Posterior cingulate gyrus (tissue), 11 donors: ENCODE measurements at places on chromosomes 7 and 10.

DNA sequence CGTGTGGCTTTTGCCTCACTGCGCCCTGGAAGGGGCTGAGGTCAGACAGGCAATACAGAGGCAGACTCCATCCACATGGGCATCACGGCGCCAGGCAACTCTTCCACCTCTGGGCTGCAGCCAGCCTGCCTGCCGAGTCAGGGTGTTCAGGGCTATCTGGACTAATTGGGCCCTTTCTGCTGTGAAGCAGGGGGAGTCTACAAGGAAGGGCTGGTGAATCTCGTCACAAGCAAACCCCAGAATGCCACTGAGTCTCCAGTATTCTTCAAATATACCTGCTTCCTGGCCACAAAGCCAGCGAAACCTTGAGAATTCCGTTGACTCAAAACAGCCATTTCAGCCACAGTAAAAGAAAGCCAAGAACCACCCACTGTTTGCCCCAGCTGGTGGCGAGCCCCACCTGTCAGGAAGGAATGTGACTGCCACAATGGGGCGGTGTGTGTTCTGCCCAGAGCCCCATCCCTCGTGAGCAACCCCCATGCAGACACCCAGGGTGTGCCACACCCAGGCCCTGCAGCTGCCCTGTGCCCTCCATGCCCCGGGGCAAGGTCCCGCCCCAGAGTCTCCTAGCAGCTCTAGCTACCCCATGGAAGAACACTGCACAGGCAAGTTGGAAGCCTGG lies 117.3 kb downstream of the FAM53B start:
- DNase-seq: no peak

DNA sequence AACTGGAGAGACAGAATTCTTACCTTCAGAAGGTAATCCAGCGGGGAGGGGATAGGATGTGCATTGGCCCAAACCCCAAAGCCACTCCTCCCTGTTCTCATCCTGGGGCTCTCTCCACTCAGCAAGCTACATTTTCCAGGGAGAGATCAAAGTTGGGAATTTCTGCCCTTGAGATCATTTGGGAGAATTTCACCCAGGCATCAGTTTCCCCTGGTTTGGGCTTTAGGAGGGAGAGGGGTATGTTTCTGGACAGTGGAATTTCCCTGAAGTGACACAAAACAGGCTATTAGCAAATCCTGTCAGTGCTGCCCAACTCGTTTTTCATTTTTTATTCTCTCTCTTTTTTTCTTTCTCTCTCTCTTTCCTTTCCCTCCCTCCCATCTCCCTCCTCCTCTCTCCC lies 35.7 kb downstream of the CYP17A1 start:
- DNase-seq: no peak

DNA sequence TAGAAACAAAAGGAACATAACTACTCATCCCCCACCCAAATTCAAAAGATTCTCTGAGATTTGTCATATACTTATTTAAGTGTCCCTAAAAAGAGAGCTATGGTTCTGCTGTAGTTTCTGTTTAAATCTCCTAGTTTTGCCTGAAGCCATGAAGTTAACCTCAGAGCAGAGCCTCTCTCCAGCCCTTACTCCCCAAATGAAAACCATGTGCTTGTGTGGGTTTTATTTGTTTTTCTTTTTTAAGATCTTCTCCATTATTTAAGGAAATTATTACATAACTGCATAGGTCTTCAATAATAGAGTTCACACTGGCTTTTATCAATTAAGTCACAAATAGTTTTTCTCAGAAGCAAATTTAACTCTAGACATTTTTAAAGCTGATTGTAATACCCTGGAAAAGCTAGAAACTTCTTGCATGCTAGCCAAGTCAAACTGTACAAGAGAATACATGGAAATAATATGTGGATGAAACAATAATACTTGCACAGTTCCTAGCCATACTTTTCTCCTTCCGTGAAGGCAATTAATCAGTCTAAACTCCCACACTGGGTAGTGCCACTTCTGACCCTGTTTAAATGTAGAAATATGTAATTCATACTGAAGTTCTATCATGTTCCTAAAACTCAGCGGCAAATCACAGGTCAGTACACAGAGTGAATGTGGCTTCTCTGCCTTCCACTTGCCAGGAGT lies 579.7 kb downstream of the SUGCT start:
- DNase-seq: no peak

GRCh38 chr10:86958901-86959736 lies 720 bp downstream of the SNCG start:
- peak; percentile 70 for DNase-seq

DNA sequence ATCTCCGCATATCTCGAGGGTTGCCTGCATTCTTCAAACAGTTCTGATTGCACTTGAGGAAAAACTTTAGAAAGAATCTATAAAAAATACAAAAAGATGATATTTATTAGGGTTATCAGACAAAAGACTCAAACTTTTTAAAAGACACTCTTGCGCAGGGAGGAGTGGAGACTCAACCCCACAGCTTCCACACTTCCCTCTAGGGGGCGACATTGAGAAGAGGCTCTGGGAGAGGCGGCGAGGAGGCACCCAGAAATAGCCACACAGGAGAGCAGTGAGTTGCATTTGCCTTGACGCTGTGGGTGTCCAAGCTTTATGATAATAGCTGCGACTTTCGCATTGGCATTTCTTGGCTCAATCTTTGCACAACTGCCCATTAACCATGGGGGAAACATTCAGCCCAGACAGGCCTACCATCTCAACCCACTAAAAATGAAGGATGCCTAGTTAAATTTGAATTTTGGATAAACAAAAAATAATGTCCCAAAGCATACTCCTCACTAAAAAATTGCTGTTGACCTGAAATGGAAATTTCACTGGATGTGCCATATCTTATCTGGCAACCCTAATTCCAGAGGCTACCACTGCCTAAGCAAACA lies 86.2 kb downstream of the EBF3 start:
- DNase-seq: no peak

- DNase-seq: no peak
These were observed 96.3 kb downstream of the CDK14 start for GRCh38 chr7:90692396-90692795.

GRCh38 chr7:100413889-100414288 lies 14.6 kb downstream of the ZCWPW1 start:
- no peak for DNase-seq

DNA sequence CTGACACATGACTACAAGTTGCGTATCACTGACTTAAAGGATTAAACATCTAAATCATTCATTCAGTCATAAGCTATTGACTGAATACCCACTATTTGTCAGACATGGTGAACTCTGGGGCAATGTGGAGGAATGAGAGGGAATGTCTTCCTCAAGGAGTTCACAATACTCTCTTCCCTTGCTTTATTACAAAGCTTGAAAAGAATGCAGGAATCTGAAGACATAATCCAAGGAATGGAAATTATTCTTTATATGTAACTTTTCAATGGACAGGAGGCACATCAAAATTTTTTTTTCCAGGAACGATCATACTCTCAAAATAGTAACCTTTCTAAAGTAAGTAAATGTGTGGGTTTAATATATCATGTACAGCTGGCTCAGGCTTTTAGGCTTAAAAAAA lies 111.9 kb downstream of the ATXN7L1 start:
- DNase-seq: no peak

GRCh38 chr10:61047788-61048560 lies 104.0 kb upstream of the RHOBTB1 start:
- no peak for DNase-seq

GRCh38 chr7:70647801-70648498 lies 484.0 kb upstream of the GALNT17 start:
- no peak for DNase-seq
